ENCODE measurements at places on chromosomes 6 and 20. TPM values are rescaled to one million over a fixed set of nuclear protein-coding genes. Genes with fewer than 3 reads are reported as not detected.

The CD93 gene
- total RNA-seq: 1.5 TPM

The TMEM74B gene
- total RNA-seq: 1.9 TPM

The KCNQ2 gene
- total RNA-seq: 0.26 TPM

The TNXB gene
- total RNA-seq: 3.3 TPM

- DNase-seq: no peak
Observed at GRCh38 chr20:62476056-62476838, 452 bp upstream of the GATA5 start.

DNA sequence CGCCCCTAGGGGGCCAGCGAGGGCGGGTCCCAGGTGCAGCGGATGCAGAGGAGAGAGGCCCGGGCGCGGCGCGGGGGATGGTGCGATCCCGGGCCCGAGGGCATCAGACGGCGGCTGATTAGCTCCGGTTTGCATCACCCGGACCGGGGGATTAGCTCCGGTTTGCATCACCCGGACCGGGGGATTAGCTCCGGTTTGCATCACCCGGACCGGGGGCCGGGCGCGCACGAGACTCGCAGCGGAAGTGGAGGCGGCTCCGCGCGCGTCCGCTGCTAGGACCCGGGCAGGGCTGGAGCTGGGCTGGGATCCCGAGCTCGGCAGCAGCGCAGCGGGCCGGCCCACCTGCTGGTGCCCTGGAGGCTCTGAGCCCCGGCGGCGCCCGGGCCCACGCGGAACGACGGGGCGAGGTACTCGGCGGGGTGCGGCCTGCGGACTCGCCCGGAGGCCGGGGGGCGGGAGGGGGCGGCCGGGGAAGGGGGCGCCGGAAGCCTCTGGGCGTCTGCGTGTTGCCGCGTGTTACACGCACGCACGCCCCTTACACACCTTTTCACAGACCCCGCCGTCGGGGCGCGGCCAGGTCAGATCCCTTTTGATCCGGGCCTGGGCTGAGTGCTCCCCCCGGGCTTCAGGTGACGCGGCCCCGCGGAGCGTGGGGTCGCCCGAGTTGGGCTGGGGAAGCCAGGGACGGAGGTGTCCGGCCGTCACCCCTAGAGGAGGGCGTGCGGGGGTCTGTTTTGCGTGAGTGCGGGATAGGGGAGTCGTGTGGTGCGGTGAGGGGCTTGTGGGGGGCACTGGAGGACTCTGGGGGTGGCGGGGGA is 412 bp downstream of the TRIB3 start:
- DNase-seq: peak; percentile 91

DNA sequence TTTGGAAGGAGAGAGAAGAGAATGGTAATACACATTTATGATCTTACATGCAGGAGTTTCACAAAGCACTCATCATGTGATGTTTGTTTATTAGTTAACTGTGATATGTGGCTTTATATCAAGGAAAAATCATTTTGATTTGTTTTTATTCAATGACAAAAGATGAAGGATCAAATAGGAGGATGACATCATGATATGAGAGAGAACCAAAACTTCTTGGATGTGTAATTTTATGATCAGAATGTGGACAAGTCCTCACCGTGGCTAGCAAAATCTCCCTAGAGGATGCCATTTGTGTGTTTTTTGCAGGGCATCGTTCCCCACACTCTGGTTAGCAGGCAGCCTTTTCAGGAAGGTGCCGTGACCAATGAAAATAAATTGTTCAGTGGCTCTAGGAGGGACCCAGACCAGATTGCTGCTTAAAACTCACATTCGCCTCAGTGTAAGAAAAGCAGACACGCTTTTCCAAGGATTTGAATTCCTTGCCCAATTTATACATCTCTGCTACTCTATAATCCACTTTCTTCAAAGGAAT is 552.7 kb downstream of the NKAIN2 start:
- no peak for DNase-seq

DNA sequence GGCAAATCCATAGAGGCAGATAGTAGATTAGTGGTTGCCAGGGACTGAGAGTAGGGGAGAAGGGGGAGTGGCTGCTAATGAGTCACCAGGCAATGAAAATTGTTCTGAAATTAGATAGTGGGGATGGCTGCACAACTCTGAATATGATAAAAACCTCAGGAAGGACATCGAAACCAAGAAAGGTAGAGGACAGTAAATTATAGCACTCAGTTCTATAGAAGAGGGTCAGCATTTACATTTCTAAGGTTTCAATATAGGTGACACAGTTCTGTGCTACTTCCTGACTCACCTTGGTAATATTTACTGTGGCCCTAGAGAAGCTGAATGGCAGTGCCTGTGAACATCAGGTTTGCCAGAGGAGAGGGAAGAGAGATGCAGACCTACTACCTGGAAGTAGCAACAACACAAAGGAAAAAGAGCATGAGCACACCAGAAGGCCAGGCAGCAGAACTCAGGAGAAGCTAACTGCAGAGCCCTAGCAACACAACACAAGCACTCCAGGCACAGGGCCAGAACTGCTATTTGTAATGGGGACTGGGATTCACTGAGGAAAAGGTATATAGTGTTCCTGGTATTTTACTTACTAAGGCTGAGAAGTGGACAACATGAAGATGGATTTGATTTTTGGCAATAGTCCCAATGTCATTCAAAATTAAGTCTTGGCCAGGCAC is 75.9 kb downstream of the PLCG1 start:
- no peak for DNase-seq

DNA sequence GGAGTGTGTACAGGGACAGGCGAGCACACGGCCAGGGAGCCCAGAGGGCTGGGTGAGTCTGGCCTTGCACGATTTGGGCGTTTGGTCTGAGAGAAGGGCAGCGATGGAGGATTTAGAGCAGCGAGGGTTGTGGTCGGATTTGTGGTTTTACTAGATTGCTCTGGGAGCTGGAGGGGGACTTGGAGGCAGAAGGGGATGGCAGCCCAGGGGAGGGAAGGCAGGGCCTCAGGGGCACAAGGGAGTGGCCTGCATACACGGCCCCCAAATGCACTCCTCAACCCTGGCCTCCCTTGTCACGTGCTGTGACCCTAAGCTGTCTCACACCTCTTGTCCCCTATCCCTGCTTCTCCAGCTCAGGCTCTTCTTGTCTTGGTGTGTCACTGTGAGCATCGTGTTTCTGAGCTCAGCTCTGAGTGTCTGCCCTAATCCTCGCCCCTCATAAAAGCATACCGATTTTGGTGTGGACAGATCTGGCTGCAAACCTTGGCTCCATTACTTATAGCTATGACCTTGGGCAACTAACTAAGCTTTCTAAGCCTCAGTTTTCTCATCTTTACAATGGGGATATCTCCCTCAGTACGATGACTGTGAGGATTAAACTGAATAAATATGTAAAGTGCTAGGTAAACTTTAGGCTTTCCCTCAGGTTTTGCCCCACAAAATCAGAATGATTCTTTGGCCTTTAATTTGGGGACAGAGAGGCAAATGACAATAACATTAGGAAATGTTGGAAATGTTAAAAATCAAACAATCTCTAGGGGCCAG is 120.1 kb upstream of the ARMC2 start:
- DNase-seq: no peak

DNA sequence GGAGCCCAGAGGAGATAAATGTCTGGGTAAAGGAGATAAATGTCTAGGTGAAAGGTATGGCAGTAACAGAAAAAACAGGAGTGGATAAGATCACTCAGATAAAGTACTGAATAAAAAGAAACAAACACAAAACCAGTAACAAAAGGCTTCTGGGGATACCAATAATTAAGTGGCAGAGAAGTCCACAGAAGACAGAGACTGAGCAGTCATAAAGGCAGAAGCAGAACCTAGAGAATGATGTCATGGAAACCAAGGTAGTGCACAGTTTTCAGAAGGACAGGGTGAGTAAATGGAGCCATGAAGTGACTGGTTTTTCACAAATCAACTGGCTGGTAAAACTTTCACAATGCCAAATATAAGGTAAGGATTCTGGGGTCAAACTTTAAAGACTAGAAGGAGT is 80.9 kb upstream of the PLN start:
- DNase-seq: no peak

- DNase-seq: no peak
Observed at GRCh38 chr6:66849843-66850242, 1142.8 kb upstream of the EYS start.

DNA sequence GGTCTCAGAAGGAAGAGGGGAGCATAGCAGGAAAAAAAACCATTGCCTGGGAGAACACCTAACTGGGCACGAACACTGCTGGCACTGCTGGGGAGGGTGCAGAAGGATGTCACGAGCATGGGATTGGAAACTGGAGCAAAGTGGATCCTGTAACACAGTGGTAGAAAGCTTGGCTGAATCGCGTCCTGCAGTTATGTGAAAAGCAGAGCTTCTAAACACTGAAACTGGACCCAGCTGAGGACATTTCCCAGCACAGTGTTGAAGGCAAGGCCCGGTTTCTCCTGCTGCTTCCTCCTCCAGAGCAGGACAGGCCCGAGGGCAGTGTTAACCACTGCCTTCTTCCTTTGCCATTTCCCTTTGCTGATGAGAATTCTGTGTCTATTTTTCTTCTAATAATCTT is 6.7 kb downstream of the APMAP start:
- DNase-seq: no peak

DNA sequence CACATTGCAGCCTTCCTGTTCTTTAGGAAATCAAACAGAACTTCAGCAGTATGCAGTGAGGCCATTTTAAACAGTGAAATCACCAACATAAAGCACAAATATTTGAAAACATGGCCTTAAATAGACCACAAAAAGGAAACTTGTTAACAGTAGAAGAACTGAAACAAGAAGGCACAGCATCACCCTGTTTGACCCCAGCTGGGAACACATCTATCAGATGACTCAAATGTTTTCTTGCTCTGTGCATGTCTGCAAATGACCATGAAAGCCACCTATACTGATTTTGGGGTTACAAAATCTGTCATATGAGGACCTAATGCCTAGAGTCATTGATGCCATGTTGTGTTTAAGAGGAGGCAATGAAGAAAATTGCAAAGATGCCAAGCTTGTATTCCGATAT is 123.8 kb upstream of the ADGRF1 start:
- no peak for DNase-seq

DNA sequence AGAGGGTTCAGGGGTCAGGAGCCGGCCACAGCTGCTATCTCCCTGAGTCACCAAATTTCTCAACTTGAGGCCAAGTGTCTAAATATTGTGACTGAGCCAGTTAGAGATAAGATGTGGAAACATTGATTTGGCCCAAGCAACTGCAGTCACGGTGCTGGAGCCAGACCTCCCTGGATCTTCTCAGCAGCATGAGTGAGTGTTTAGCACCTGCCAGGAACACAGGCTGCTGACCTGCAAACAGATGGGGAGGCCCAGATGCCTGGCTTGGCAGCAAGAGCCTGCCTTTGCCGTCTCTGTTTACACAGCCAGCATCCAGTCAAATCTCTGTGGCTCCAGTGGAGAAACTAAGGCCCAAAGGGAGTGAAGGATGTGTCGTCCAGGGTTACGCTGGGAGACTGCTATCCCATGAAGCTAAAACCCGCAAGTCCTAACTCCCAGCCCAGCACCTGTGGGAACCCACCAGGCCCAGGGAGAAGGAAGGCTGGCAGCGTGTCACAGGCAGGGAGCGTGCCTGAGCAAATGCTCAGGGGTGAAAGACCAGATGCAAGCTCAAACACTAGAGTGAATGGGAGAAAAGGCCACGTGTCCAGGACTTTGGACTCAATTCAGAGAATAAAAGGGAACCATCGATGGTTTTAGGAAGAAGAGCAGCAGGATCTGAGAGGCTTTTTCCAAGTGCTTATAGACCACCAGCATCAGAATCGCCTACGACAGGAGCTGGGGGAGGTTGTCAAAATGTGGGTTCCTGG is 15.9 kb upstream of the PTGIS start:
- DNase-seq: no peak

DNA sequence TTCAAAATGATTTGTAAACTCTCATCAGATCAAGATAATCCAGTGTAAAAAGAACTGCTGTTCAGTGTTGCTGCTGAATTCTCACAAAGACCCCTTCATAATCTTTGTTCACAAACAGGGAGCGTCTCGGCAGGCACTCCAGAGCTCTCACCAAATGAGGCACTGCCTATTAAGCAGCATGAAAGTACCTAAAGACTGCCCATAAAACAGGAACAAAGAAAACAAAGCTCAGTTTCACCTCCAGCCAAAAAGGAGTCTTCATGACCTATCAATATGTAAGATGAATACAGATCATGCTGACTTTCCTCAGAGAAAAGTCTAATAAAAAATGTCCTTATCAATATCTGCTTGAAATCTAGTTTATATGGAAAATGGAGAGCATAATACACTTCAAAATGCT is 41.8 kb downstream of the GPR63 start:
- no peak for DNase-seq

DNA sequence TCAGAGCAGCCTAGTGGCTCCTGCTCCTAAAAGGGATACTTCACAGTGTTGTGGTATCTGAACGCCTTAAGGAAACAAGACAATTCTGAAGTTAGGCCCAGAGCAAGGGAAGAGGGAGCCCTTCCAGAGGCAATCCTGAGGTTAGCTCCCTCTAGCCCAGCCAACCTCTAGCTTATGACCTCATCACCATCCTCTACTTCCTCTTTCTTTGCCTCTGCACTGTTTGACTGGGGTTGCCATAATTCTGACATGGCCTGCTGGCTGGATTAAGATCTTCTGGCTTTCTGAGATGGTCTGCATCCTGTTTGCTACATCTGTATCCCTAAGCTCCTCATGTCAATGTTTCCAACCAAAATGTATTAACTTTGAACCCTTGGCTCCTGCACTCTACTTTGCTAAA is 23.3 kb upstream of the BMP2 start:
- DNase-seq: no peak

DNA sequence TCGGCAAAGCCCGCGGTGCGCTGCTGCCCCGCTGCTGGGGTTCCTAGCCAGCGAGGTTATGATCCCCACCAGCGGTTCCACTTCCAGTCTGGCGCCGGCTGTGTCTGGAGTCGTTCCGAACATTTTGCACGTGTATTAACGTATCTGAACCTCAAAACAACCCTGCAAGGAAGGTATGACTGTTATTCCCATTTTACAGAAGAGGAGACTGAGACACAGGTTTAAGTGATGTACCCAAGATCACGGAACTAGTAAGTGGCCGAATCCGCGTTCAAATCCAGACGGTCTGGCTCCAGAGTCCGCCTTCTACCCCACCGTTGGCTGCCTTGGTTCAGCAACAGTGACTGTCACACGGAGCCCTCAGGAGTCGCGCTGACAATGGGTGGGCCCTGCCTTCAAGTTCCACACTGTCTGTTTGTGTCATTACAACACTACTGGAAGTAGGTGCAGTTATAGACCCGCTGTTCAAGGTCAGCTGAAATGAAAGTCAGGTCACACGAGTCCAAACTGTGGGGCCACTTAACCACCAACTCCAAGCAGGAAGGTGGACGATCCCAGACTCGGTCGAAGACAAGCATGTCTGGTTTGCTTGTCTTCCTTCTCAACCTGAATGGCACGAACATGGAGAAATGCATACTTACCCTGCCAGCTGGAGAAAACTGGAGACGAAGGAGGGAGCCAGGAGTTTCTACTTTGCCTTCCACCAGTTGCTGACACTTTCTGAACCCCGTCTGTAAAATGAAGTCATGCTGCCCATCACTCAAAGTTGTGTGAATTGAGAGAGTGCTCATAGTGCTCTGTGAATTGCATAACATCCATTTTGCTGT is 803 bp upstream of the SRXN1 start:
- no peak for DNase-seq

Measured in activated CD4-positive, alpha-beta T cell treated with anti-CD3 and anti-CD28 coated beads, Interleukin-2, amount 10 ng/mL, durations not matched to agents 24 days and 14 days (primary cell).